AML-193 (cell line): ENCODE measurements at places on chromosomes 4 and X.

DNA sequence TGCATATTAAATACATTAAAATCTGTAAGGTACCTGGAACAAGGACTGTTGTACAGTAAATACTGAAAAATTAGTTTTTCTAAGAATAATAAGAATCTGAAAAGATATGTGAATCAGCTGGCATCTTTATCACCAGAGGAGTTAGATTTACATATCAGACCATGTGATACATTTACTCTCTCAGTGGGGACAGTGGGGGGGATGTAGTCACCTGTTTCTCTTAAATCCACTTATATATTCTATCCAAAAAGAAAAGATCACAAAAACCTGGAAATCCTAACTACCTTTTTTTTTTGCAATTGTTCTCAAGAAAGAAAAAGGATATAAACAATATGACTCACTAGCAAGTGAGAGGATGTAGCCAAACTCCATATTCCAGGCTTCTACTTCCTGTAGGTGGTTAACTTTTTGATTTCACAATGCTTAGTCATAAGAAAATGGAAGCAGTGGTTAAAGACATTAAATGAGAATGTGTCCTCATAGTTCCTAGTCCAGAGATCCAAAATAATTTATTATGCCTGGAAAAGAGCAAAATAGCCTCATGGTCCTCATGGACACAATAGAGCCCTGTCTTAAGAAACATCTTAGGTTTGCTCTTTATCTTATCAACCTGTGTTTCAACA is 22.5 kb upstream of the MYOZ2 start:
- peak; percentile 86 for DNase-seq

DNA sequence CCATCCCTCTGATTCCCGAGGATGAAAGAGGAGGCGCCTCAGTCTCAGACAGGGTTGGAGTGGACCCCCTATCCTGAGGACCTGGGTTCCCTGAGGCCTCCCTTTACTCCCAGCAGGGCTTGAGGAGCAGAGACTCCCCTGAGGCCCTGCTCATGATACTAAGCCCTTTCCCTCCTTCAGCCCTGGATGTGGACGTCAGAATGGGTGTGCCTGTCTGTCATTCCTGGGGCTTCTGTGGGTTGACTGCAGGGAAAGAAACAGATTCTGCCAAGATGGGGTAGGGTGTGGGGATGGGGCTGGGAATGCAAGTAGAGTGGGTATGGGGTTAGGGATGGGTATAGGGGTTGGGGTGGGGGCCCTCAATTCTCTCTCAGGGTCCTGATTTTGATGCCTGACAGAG is 21.1 kb downstream of the MAGEA10 start:
- no peak for DNase-seq

DNA sequence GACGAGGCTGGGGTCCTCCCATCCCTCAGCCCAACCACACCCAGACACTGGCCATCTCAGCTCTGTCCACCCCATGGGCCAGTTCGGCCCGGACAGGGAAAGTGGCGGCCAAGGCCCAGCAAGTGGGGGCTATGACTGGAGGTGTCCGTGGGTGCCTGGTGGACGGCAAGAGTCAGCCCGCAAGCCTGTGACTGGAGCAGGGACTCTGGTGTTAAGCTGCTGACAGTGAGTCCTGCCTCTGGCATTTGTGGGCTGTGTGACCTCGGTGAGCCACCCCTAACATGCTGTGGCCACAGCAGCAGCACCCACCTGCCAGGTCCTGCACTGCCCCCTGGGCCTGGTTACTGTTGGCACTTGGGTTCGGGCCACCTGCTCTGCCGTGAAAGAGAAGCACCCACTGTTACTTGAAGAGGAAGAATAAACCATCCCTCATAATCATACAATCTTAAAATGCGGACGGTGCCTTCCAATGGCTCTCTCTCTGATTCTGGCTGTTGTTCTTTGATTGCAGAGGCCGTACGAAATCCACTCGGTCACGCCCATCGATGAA is 252.0 kb downstream of the EVC2 start:
- DNase-seq: no peak

GRCh38 chrX:37509349-37509748 is 62.1 kb upstream of the LANCL3 start:
- DNase-seq: peak; percentile 0

DNA sequence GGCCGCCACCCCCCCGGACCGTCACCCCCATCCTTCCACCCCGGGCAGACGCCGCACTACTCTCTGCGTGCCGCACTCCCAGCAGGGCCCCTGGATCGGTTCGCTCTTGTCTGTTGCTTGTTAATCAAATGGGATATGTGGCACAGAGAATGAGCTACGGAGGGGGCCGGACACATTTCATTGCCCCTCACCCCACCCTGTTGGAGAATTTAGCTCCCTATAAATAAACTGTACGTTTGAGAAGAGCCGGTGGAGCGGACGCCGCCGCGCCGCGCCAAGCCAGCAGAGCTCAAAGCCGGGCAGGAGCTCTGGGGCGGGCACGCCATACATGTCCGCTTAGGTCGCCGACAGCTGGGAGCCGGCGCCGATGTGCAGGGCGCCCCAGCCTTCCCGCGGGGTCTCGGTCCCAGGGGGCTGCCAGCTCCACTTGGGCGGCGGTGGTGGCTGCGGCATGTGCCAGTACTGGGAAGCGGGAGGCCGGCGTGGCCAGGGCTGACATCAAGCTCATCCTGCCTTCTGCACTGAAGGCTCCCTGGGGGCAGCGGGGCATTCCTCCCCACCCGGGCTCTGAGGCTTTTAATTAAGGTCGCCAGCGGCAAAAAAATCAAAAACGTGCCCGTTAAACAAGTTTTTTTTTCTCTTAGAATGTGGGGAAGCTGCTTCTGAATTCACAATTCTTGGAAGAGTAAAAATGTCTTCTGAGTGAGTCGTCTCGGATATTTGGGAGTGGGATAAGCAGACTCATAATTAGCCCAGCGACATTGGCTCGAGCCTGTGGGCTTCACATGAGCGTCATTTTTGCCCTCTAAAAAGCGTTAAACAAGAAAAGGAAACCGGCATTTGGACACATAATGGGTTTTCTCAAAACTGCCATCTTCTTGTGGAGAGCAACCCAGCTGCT is 1.1 kb upstream of the PCDH19 start:
- DNase-seq: no peak

DNA sequence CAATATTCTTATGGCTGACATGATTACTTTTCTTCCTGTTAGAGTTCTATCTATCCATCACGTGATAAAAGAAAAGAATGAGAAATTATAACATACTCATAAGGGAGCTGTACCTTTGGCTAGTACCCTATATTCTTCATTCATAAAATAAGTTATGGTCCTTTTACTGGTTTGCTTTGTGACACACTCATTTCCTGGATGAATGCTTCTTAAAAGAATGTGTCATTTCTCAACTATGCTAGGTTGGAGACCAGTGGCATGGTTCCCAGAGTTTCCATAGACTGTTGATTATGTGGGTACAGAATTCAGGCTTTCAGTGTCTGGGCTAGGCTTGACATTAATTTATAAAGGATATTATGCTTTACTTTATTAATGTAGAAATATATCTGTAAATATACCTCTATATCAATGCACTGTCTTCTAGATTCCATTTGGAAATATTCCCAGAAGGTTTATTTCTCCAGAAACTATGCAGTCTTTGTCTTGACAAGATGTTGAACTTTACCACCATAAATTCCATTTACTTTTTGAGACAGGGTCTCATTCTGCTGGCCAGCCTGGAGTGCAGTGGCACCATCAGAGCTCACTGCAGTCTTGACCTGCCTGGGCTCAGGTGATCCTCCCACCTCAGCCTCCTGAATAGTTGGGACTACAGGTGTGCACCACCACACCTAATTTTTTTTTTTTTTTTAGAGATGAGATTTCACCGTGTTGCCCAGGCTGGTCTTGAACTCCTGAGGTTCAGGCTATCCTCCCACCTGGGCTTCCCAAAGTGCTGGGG is 23.8 kb downstream of the NUDT6 start:
- DNase-seq: no peak

GRCh38 chrX:118528071-118528737 is 32.6 kb downstream of the DOCK11 start:
- peak; percentile 32 for DNase-seq

DNA sequence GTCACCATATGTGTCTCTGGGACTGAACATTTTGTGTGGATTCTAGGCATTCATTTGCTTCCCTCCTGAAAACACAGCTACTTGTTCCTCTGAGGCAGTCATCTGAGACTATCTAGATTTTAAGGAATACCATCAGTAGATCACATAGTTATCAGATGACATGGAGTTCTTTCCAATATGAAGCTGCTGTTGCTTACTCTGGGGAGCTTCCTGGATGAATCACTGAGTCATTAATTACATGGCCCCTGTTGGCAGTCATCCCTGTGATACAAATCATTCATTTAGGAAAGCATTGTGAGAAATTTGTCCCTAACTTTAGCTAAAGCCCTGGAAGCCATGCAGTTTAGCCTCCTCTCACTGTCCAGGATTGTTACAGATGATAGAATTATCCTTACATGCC is 98.2 kb upstream of the ARSJ start:
- no peak for DNase-seq

DNA sequence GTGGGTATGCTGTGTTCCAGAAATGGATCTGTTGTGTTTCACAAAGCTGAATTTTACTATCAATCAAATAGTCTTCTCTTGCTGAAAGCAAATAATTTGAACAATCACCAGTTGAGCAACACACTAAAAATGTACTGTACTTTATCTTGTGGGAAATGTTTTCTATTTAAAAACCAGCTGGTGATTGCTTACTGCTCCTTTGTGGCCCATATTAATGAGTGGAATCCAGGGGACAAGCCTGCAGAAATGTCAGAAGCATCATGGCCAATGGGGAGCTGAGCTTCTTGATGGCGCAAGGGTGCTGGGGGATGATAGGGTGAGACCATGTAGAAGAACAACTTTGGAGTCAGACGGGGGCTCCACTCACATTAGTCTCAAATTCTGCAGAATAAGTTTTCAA is 346.2 kb downstream of the ARHGAP10 start:
- no peak for DNase-seq

DNA sequence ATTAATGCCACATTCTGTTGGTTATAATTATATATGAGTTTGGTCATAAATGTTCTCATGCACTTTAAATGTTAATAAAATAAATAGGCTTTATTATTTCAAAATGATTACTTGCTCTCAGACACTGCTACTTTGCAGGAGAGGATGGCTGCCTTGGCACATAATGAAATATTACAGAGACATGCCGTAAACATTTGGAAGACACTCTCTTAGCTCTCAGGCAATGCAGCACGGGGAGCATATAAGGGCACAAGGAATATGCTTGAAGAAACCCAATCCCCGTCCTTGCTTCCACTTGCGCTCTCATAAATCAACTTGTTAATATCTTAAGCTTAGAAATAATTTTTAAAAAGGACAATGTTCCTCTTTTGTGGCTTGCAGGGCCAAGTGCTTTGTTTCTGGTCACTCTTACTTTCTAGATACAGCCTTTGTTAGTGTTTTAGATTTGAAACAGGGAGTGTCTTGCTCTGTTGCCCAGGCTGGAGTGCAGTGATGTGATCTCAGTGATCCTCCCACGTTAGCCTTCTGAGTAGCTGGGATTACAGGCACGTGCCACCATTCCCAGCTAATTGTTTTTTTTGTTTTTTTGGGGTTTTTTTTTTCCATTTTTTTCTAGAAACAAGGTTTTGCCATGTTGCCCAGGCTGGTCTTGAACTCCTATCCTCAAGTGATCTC is 445.0 kb downstream of the SPRY1 start:
- no peak for DNase-seq

DNA sequence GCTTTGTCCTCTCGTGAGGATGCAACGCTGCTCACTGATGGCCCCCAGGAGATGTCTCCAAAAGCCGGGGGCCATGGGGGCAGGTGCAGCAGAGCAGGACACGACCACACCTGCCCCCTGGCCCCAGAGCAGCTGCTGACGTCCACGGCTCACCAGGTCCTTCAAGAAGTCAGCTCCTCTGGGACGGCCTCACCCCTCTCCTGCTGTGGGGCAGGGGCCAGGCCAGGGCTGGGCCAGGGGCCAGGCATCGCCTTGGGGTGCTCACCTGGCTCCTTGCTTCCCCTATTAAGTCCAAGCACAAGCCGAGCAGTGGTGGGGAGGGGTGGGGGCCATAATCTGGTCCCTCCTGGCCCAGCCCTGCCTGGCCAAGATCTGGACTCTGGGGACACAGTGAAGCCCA is 28.6 kb upstream of the MXD4 start:
- no peak for DNase-seq

DNA sequence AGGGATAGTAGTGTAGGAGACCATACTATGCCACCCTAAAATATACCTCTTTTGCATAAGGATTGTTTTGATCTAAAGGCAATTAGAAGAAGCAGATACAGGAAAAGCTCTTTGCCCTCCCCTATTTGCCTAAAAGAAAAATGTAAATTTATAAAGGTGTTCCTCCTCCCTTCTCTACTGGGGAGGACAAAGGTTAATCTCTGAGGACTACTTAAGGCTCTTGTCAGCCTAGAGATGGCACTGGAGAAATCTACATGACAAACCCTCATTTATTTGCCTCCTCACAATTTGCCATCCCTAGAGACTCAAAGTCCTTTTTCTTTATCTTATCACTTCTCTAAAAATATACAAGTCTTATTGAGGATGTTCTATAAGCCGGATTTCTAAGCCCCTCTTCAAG is 1021.8 kb downstream of the STPG2 start:
- no peak for DNase-seq

DNA sequence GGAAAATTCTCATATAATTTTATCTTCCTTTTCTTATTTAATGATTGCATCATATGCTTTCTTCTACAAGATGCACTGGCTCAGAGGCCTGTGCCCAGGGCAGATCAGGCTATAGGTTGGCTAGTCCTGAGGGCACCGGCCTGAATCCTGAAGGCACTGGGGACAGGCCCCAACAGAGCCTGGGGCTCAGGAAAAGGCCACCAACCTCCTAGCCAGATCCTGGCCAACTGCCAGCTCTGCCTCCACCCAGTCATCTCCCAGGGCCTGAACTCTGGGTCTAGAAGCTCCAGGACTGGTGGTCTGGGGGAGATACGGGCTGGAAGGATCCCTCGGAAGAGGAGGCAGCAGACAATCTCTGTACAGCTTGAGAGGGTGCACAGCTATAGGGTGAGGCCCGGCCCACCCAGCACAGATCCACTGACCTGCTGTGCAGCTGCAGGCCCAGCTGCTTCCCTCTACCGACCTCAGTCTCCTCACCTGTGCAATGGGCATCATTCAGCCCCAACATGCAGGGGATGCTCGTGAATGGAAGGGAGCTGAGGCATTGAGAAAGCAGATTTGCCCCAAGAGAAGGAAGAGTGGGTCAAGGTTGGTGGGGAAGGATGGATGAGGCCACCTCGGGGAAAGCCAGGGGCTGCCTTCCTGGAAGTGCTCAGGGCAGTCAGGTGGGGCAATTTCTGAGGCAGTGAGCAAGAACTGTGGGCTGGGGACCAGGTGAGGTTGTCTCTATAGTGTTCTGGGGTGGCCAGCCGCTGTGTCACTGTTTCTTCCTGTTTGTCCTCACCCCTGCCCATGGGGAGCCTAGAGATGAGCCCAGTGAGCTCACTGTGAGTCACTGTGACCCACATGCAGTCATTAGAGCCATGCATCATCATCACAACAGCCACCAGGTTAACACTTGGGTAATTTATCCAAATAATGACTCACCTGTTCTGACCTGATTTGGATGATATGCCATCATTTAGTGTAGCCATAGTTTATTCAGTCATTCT is 22.4 kb upstream of the XAGE2 start:
- DNase-seq: no peak

DNA sequence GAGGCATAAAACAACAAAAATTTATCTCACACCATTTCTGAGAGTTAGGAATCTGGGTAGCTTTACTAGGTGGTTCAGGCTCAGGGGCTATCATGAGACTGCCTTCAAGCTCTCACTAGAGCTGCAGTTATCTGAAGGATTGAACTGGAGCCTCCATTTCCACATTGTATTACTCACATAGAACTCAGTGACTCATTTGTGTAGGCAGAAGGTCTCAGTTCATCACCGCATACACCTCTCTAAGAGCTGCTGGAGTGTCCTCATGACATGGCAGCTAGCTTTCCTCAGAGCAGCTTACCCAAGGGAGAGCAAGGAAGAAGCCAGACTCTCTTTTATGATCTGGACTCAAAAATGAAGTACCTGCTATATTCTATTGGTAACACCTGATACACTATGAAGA is 389.2 kb downstream of the IQCM start:
- DNase-seq: no peak
